ENCODE measurements at places on chromosomes 16 and 17.

DNA sequence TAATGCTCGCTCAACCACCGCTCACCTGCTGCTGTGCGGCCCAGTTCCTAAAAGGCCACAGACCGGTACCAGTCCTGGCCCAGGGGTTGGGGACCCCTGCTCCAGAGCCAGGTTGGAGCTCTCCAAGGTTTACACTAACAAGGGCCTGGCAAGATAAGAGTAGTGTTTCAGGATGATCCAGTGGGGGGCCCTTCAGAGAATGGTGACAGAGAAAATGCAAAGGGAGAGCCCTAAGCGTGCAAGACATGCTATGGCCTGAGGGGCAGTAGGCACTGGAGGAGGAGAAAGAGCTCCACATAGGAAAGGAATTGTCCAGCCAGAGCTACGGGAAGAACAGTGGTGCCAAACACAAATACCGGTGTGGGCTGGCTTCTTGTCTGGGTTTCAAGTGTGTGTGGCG is 233.4 kb downstream of the STX8 start:
- no peak for DNase-seq

DNA sequence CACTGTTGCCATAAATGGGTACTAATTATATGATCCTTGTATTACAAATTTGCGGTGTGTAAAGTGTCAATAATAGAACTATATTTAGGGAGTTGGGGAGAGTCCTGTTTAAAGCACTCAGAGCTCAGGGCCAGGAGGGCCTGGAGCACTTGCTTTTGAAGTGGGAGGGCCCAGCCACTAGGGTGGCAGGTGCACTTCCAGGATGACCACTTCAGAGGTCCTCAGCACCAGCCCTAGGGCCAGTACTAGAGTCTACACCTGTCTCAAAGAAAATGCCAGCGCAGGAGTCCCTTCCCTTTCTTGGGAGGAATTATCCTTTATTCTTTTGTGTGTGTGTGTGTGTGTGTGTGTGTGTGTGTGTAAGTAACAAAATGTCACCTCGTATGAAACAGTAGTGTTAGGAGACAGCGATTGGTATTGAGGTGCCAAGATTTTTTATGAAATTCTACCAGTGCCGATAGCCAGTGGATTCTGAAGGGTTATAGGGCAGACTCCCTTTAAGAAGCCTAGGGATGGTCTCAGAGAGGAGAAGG is 31.9 kb downstream of the MYO18A start:
- DNase-seq, result no peak

GRCh38 chr17:31398381-31399311 is 7.2 kb downstream of the RAB11FIP4 start:
- DNase-seq, result no peak

GRCh38 chr16:5010576-5011329 is 23.0 kb downstream of the NAGPA start:
- no peak for DNase-seq

All from activated CD8-positive, alpha-beta memory T cell treated with anti-CD3 and anti-CD28 coated beads for 48 hours (primary cell).